ENCODE measurements at places on chromosomes 7 and 10.

DNA sequence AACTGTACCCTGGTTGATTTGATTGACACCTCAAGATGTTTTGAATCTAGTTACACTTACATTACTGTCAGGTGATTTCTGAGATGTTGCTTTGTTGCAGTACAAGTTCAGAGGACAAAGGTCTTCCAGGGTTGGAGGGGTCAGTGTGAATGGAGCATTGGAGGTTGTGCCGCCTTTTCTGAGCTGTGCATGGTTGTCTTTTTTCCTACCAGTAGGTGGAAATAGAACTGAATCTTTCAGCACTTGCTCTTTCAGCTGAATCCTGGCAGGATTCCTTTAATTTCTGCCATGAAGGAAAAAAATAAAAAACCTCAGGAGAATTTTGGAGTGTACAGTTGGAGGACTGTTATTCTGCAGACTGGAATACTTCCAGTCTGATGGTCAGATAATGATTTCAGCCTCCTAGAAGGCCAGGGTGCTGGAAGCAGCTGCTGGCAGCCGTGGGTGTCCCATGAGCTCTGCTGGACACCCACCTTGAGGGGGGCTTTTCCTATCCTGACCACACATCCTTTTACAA lies 82.7 kb downstream of the PLCE1 start:
- no peak for DNase-seq

DNA sequence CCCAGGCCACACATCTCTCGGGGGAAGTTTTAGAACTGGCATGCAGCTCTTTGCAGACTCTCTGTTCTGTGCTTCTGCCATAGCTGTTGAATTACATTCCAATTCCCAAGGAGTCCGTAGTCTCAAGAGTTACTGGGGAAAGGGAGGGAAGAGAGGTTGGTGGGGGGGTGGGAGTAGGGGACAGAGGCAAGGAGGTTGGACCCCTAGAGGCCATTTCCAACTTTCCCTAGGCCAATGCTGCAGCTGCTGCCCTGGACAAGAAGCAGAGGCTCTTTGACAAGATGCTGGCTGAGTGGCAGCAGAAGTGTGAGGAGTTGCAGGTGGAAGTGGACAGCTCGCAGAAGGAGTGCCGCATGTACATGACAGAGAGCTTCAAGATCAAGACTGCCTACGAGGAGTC lies 23.8 kb downstream of the MYH16 start:
- no peak for DNase-seq

- DNase-seq, result no peak
These were observed 15.4 kb upstream of the CDK6 start for GRCh38 chr7:92851732-92852131.

GRCh38 chr7:16652888-16653287 lies 6.9 kb downstream of the BZW2 start:
- peak; percentile 75 for DNase-seq

DNA sequence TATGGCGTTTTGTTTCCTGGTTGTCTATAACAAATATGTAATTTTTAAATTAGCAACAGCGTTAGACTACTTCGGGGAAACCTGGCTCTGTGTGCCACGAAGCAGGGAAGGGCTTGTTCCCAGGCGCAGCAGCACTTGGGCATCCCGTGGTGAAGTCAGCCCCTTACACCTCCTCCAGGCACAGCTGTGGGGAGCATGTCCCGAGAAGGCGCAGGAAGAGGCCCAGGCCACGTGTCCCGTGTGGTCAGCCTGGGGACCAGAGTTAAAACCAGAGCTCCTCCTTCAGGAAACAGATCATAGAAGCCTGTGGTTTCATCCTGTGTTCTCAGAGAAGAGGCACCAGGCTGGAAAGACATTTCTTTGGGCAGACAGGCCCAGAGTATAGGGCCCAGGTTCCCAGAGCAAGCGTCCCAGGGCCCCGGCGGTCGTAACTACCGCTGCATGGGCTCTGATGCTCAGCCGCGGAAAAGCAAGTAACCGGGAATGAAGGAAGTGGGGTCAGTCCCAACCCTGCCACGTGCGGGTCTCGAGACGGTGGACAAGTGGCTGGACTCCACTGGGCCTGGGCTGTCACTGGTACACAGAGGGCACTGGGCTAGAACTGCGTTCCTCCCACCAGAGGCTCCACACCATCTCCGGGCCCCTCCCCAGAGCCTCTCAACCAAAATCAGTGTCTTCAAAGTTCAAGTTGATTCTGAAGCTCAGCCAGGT lies 7.1 kb downstream of the NUDT1 start:
- DNase-seq, result no peak

DNA sequence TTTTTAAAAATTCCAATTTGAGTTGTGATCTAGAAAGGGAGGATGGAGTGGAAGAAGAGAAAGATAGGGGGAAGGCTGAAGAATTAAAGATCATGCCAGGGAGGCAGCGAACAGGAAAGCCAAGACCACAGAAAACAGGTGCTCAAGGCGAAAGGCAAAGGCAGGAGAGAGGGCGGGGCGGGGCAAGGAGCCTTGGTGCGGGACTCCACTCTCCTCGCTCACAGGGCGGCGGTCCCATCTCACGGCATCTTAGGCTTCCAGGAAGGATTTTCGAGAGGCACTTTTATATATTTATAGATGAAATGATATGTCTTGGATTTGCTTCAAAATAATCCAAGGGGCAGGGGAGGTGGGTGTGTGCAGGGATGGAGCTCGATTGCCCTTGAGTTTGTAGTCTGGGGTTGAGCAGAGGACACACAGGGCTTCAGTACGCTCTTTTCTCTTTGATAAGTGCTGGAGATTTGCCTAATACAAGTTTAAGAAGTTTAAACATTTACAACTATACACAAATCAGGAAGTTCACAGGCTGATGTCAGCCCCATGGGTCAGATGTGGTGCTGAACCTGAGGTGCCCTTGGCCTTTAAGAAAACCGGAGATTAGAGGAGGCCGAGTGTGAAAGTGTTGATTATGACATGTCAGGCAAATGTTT lies 161.1 kb downstream of the PRKAG2 start:
- DNase-seq, result no peak

Measured in NCI-H510A (cell line).